ENCODE measurements at places on chromosomes 5 and 9.

- DNase-seq, result no peak
These were observed 33.0 kb downstream of the IRF1 start for GRCh38 chr5:132457371-132458225.

DNA sequence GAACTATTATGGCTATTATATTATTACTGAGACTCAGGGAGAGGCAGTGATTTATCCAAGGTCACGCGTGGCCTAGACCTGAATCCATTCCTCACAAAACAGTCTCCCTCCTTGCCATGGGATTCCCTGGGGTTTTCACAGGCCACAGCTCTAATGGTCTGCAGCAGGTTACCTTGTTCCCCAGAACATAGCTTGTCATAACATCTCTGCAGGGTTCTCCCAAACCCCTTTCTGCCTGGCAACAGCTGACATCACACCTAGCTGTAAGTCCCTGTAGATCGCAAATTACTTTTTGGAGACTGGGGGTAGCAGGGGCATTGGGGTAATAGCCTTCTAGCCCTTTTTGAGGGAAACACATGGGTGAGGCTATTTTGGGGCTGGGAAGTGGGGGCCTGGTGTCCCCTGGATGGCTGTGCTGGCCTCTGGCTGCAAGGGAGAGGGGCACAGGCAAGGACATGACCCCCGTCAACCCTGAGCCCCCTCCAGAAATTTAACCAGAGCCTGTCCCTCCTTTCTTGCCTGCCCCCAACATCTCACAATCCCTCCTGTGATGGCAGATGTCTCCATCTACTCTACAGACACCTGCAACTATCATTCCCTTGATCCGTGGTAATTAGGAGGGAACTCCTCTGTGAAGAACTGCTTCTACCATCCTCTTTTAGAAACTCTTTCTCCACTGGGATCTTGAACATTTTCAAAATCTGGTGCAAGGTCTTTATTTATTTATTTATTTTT is 1.3 kb downstream of the CD74 start:
- DNase-seq, result peak; percentile 81

DNA sequence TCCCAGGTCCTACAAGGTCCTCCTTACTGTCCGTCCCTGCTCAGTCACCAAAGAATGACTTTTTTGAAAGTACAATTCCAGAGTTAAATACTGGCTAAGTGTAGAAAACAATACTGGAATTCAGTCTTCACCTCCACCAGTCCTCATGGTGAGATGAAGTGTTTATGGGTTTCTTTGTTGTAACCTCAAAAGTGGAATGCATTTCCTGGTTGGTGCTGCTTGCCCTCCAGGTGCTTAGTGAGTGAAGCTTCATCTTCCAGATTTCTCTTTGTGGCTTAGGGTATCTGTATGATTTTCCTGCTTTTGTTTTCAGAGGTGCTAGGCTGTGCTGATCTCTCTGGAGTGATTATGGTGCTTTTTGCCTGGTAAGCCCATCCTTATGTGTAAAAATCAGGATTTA is 49.4 kb upstream of the DHFR start:
- DNase-seq, result no peak

DNA sequence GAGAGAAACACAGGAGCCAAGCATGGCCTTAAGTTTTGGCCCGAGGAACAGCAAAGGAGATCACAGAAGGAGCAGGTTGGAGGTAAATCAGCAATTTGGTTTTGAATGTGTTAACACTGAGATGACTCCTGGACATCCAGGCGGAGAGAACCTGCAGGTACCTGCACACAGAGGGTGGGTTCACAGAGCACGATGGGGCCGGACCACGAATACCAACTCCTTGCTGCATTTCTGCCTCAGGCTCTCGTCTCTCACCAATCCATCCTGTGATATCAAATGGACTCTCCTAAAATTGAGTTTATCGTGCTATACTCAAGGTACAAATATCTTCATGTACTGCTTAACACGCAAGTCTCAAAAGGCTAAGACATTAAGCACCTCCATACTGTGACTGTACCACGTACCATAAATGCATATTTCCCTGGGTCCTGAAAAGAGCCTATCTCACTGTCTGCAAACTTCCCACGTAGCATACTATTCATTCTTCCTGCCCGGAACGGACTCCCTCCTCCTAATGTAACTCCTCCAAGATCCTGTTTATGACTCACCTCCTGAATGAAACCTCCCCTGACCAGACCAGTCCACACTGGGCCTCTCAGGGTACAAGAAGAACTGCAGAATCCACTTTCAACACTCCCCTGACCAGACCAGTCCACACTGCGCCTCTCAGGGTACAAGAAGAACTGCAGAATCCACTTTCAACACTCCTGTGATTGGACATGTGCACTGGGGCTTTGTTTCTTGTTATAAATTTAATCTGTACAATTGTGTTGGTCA is 380.8 kb upstream of the RFX3 start:
- DNase-seq, result no peak

DNA sequence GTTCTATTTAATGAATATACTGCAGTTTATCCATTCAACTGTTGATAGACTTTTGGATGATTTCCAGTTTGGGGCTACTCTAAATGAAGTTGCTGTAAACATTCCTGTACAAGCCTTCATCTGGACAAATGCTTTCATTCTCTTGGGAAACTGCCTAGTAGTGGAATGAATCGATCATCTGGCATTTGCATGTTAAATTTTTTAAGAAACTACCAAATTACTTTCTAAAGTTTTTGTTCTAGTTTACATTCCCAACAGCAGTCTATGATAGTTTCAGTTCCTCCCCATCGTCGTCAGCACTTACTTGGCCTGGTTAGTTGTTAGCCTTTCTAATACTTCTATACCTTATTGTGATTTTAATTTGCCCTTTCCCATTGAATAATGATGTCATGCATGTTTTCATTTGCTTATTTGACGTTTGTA is 306.3 kb downstream of the FER start:
- DNase-seq, result no peak

DNA sequence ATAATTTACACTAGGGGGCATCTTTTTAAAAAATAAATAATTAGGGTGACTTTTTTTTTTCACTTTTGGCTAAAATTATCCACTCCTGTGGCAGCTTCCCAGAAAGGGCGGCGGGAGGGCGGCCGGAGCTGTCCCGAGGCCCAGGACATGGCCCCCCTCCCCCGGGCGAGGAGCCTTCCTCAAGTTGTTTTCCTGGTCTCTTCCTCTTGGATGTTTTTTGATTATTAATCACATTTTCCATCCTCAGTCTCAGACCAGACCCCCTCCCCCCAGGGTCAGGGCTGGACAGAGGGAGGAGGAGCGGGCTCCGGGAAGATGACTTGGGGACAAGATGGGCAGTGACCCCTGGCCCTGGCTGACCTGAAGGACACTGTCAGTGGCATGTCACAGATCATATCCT is 4.7 kb upstream of the CNTFR start:
- no peak for DNase-seq

Measured in naive B cell (primary cell).